Activated B cell treated with CpG ODN at 0.5 μM for 24 hours (primary cell): ENCODE measurements at places on chromosomes 4 and X.

GRCh38 chr4:40195182-40196177 lies 1.4 kb upstream of the RHOH start:
- H3K36me3 ChIP-seq: peaks cover 37% of the 10 kb centered on the region
- H3K27me3 ChIP-seq: no peaks in the 10 kb centered on the region
- peak overlapping the region; percentile 97 for H3K4me3 ChIP-seq
- no peak for DNase-seq
- peak overlapping the region; percentile 95 for H3K27ac ChIP-seq
- peaks cover 69% of the 10 kb centered on the region for H3K4me1 ChIP-seq

DNA sequence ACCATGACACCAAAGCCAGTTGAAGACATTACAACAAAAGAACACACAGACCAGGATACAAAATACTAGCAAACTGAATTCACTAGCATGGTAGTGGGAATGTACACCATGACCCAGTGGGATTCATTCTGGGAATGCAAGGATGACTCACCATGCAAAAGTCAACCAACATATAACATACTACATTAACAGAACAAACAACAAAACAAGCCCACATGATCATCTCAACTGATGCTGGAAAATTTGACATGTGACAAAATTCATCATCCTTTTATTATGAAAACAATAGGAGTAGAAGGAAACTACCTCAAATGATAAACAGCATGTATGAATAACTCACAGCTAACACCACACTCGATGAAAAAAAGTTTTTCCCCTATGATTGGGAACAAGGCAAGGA lies 190.2 kb downstream of the DCLK2 start:
- DNase-seq: no peak
- H3K27ac ChIP-seq: no peak overlapping the region
- no peak overlapping the region for H3K4me3 ChIP-seq
- no peaks in the 10 kb centered on the region for H3K27me3 ChIP-seq
- no peaks in the 10 kb centered on the region for H3K4me1 ChIP-seq
- H3K36me3 ChIP-seq: peaks cover 81% of the 10 kb centered on the region

DNA sequence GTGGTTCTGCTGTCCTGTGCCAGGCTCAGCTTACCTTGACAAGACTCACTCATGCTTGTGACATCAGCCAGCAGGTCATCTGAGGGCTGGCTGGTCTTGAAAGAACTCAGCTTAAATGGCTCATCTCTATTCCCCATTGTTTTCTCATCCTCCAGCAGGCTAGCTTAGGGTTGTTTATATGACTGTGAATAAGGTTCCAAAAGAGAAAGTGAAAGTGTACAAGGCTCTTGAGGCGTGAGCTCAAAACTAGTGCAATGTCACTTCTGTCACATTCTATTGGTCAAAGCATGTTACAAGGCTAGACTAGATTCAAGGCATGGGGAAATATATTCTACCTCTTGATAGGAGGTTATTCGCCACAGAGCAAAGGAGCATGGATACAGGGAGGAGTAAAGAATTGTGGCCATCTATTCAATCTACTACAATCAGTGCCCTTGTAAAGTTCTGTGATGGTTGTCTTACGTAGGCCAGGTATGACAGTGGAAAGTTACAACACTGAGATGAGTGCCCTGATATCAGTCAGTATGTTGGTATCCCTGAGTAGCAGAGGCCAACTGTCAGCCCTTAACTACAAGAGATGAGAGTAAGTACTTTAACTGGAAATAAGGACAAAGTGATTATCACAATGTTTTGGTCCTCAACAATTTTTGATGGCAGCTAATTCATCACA lies 19.8 kb upstream of the TMLHE start:
- no peak overlapping the region for H3K27ac ChIP-seq
- H3K4me1 ChIP-seq: peaks cover 6% of the 10 kb centered on the region
- H3K27me3 ChIP-seq: no peaks in the 10 kb centered on the region
- H3K4me3 ChIP-seq: peak overlapping the region; percentile 55
- H3K36me3 ChIP-seq: no peaks in the 10 kb centered on the region

- no peaks in the 10 kb centered on the region for H3K4me1 ChIP-seq
- no peak for DNase-seq
- peaks cover 2% of the 10 kb centered on the region for H3K27me3 ChIP-seq
- H3K4me3 ChIP-seq: no peak overlapping the region
- H3K36me3 ChIP-seq: no peaks in the 10 kb centered on the region
Measured at GRCh38 chr4:71405791-71406190, 67.0 kb downstream of the SLC4A4 start.

DNA sequence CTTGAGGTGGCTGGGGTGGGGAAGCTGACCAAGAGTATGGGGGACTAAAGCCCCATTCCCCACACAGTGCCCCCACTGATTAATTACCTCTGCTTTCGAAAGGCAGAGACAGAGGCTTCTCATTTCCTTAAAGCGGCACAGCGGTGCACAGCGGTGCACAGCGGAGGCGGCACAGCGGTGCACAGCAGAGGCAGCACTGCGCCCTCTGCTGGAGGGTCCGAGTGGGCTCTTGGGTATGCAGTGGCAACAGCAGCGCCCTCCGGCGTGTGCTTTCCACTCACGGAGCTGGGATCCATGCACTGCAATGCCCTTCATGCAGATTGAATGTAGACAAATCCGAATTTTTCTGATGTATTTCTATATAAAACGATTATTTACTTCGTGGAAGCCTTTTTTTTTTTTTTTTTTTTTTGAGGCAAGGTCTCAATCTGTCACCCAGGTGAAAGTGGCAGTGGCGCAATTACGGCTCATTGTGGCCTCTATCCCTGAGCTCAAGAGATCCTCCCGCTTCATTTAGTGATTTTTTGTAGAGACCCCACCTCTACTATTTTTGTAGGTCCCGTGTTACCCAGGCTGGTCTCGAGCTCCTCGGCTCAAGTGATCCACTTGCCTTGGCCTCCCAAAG lies 19.7 kb upstream of the PRPS2 start:
- H3K27me3 ChIP-seq: no peaks in the 10 kb centered on the region
- H3K36me3 ChIP-seq: no peaks in the 10 kb centered on the region
- DNase-seq: peak; percentile 53
- peaks cover 9% of the 10 kb centered on the region for H3K4me1 ChIP-seq
- H3K27ac ChIP-seq: no peak overlapping the region

DNA sequence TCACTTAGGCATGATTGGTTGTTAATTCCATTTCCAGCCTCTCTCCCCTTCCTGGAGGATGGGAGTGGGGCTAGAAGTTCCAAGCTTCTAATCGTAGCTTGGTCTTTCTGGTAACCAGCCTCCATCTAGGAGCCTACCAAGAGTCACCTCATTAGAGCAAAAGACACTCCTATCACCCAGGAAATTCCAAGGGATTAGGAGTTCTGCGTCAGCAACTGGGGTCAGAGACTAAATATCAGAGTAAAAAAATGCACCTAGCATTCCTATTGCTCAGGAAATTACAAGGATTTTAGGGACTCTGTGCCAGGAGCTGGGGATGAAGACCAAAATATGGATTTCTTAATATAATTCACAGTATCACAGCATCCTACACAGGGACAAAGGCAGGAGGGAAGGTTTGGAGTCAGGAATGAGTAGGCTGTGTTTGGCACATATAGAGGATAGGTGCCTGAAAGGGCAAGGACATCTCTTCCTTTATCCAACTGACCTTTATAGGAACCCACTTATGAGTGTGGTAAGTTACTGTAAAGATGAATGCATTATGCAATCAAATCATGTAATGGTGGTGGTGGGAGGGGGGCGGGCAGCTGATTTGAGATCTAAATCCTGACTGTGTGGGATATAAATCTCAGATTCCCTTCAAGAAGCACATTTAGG lies 30.5 kb upstream of the LIMCH1 start:
- no peaks in the 10 kb centered on the region for H3K4me1 ChIP-seq
- no peak overlapping the region for H3K4me3 ChIP-seq
- DNase-seq: no peak
- H3K27me3 ChIP-seq: peaks cover 1% of the 10 kb centered on the region
- no peaks in the 10 kb centered on the region for H3K36me3 ChIP-seq

DNA sequence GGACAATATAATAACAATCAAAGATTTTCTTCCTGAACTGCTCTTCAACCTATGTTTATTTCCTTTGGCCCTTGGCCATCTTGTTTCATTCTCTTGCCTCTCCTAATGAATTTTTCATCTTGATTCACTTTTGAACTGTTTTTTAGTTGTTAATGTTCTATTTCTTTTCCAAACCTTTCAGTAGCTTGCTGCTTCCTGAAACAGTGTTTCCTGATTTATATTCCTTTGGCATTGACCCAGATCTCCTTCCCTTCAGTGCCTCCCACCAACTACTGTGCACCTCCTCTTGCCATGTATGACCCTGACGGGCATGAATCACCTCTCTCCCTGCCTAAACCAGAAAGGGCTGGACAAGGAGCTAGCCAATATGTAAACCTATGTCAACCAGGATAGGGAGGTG lies 25.6 kb upstream of the SPP1 start:
- no peak overlapping the region for H3K27ac ChIP-seq
- no peak for DNase-seq
- H3K4me3 ChIP-seq: no peak overlapping the region
- H3K36me3 ChIP-seq: no peaks in the 10 kb centered on the region

DNA sequence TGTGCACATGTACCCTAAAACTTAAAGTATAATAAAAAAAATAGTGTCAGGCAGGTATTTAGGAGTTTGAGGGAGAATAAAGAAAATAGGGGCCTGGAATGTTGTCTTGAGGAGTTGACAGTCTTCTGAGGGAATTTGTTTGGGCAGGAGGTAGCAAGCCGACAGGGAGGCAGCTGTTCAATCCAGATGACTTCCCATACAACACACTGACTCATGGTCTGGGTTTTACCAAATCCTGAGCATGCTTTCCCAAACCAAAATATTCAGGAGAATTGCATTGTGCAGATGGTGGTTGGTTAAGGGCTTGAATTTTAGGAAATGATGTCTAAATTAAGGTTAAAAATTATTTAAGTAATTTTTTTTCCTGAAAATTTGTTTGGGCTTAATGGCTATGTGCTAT lies 430.0 kb downstream of the INPP4B start:
- no peaks in the 10 kb centered on the region for H3K36me3 ChIP-seq
- DNase-seq: no peak
- no peaks in the 10 kb centered on the region for H3K4me1 ChIP-seq
- H3K27me3 ChIP-seq: no peaks in the 10 kb centered on the region

GRCh38 chr4:112083587-112084347 lies 61.5 kb upstream of the FAM241A start:
- H3K27me3 ChIP-seq: peaks cover 4% of the 10 kb centered on the region
- H3K4me1 ChIP-seq: no peaks in the 10 kb centered on the region
- no peaks in the 10 kb centered on the region for H3K36me3 ChIP-seq
- H3K4me3 ChIP-seq: no peak overlapping the region

DNA sequence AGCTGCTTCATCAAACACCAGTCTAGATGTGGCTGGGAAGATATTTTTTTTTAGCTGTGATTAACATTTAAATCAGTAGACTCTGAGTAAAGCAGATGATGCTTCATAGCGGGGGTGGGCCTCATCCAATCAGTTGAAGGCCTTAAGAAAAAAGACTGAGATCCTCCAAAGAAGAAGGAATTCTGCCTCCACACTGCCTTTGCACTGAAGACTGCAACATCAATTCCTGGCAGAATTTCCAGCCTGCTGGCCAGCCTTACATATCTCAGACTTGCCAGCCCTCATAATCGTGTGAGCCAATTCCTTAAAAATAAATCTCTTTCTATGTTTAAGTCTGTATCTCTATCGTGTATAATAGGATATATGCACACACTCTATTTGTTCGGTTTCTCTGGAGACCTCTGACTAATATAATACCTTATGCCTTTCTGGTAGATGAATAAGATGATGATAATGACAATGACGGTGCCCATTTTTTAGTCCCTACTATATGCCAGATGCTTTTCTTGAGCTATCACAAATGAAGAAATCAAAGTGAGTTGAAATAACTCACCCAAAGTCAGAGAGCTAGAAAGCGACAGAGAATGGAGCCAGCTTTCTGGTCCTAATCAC lies 66.1 kb upstream of the SOD3 start:
- no peaks in the 10 kb centered on the region for H3K36me3 ChIP-seq
- no peaks in the 10 kb centered on the region for H3K4me1 ChIP-seq
- H3K27me3 ChIP-seq: no peaks in the 10 kb centered on the region
- no peak overlapping the region for H3K27ac ChIP-seq
- DNase-seq: no peak

- no peaks in the 10 kb centered on the region for H3K36me3 ChIP-seq
- no peak overlapping the region for H3K27ac ChIP-seq
- no peaks in the 10 kb centered on the region for H3K4me1 ChIP-seq
Measured at GRCh38 chr4:95465010-95465409, 83.8 kb downstream of the UNC5C start.

DNA sequence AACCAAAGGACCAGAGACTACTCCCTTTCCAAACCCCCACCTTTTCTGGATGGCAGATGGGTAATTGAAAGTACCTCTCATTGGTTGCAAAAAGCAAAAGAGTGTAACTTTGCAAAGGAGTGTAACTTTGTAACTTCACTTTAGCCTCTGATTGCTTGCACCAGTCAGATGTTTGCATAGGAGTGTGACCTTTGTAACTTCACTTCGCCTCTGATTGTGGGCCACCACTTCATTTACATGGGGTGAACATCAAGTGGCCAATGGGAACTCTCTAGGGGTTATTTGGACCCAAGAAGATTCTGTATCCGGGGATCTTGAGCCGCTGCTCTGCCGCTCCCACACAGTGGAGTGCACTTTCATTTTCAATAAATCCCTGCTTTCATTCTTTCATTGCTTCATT lies 9.9 kb upstream of the SLC25A43 start:
- no peak overlapping the region for H3K4me3 ChIP-seq
- no peak overlapping the region for H3K27ac ChIP-seq
- DNase-seq: no peak
- no peaks in the 10 kb centered on the region for H3K36me3 ChIP-seq
- no peaks in the 10 kb centered on the region for H3K27me3 ChIP-seq

DNA sequence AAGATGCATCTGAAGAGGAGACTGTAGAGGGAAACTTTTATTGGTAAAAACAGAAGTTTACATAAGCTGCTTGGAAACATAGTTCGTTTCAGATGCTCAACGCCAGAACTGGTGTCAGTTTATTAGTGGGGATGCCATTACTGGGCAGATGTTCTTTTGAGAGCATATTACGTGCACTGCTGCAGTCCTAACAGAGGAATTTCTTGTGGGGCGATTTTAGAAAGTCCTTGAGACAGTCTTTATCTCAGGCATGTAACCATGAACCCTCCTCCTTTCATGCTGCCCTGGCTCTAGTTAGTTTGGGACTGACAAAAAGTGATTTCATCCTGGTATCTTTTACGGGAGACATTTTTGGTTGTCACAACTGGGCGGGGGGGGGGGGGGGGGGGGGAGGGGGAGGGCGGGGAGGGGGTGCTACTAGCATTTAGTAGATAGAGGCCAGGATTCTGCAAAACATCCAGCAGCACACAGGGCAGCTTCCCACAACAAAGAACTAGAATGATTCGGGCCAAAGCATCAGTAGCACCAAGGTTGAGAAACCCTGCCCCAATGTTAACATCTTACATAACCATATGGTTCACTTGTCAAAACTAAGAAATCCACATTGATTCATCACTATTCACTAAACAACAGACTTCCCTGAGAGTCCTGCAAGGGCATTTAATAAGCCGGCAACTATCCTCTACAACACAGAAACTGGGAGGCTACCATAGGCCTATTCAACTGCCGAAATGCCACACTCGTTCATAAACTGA lies 118.6 kb upstream of the FTHL17 start:
- no peaks in the 10 kb centered on the region for H3K27me3 ChIP-seq
- peaks cover 2% of the 10 kb centered on the region for H3K36me3 ChIP-seq
- no peak overlapping the region for H3K27ac ChIP-seq
- no peaks in the 10 kb centered on the region for H3K4me1 ChIP-seq
